ENCODE measurements at places on chromosomes 16 and 17.

GRCh38 chr16:55643161-55643970 lies 12.4 kb upstream of the SLC6A2 start:
- no peak for DNase-seq

DNA sequence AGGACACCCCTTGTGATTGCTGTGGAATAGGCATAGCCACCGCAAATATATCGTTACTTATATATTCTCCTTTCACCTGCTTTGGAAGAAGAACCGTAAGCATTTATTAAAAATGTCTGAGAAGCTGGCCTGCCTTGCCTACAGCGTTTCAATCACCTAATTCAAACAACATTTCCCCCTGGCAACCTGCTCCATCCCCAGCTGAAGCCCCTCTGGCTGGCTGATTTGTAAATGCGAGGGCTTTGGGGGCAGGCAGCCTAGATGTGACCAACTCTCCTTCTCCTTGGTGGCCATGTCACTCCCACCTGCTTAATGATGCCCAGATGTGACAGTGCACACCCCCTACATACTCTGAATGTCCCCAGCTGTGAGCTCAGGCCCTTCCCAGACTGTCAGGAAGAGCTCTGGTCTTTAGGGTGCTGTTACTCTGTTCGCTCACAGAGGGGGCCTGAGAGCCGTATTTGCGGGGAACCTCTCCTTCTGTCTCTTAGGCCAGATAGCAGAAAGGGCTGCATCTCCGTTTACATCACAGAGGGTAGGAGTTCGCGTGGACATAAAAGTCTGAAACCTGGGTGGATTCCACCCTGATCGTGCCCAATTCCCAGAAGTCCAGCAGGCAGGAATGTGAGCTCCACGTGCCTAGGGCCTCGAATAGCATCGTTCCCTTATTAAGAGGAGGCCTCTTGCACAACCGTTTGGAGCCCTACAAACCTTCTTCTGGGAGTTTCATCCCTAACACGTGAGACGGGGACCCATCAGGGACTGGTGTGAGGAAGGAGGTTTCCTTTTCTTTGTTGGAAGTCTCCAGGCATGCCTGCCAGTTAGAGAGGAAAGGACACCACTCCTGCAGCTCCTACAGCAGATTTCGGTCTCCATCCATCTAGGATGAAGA lies 2.4 kb upstream of the SDK2 start:
- DNase-seq = no peak

GRCh38 chr16:79001156-79001967 lies 599.2 kb downstream of the MAF start:
- no peak for DNase-seq

DNA sequence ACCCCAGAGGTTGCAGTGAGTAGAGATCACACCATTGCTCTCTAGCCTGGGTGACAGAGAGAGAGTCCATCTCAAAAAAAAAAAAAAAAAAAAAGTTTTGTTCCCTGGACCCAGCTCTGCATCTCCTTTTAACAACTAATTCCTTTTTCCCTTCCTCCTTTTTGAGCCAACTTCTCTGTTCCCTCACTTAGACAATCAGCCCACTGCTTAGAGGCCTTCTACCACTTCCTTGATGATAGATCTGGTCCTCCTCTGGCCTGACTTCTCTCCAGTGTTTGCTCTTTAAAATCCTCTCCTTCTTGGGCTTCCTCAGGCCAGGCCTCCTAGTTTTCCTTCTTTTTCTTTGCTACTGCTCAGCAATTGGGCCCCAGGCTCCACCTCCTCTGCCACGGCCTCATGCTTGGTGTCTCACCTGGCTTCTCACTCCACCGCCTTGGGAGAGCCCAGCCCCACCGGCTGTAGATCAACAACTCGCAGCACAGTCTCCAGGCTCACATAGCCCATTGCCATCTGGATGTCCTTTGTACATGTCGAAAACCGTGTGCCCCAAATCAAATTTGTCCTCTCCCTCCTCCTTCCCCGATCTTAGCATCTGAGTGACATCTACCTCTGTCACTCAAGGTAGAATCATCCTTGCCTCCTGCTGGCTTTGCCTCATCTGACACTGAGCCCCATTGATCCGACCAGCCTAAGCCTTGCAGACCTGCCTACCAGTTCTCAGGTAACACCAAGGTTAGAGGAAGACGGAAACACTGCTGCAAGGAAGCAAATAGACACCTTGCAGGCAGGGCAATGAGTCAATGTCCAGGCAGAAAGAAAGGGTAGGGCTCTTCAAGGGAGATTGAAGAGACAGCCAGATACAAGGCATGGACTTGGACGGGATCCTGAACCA lies 17.4 kb downstream of the ARHGAP27 start:
- no peak for DNase-seq

DNA sequence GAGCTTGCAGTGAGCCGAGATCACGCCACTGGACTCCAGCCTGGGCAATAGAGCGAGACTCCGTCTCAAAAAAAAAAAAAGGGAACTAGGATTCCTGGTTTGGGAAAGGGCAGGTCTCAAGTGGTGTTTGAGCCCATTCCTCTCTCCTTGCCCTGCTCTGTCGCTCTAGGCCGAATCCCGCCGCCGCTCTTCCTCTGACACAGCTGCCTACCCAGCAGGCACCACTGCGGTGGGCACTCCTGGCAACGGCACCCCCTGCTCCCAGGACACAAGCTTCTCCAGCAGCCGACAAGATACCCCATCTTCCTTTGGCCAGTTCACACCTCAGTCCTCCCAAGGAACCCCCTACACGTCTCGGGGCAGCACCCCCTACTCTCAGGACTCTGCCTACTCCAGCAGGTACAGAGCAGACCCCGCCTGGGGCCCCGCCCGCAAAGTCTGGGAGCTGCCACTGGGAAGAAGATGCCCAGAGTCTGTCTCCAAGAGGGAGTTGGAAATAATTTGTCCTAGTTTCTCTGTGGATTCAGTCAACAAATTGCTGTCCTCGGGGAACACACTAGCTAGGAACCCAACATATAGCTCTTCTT lies 6.5 kb downstream of the SETD1A start:
- no peak for DNase-seq

DNA sequence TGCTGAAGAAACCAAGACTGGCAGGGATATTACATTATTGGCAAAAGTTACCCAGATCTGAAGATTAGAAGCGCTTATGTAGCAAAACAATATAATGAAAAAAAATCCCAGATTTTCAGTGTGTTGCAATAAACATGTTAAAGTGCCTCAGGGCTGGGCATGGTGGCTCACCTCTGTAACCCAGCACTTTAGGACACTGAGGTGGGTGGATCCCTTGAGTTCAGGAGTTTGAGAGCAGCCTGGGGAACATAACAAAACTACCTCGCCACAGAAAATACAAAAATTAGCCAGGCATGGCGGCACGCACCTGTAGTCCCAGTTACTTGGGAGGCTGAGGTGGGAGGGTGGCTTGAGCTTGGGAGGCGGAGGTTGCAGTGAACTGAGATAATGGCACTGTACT lies 6.8 kb downstream of the ZNF207 start:
- no peak for DNase-seq

DNA sequence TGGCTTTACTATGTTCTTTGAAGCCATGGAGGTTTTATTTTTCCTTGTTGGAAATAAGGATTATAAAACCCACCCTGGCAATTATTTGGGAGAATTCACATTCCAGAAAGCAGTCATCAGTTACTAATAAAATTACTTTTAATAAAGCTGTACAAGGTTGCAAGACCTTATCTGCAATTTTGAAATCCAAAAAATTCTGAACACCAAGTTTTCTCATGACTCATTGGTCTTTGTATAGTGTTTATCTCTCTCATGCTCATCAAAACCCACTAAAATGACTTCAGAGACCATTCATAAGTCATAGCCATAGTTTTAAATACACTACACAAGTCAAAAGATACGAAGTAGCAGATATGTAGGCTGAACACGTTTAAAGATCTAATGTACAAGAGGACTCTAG lies 6.0 kb upstream of the KRT38 start:
- DNase-seq = peak; percentile 71

DNA sequence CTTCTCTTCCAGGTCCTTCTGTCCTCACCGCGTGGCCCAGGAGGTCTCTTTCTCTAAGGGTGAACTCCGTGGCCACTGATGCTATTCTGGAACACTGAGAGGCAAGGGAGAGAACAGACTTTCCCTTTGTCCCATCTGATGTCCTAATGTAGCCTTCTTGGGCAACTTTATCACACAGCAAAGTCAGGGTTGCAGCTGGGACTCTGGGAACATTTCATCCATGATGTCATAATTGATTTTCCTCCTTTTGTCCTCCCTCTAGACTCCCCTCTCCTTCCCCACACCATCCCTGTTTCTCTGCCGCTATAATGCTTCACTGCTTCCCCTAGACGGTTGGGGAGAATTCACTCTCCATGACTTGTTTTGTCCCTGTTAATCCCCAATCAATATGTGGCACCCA lies 201.0 kb downstream of the SHISA9 start:
- no peak for DNase-seq

GRCh38 chr17:66449418-66449977 lies 147.1 kb downstream of the PRKCA start:
- no peak for DNase-seq

DNA sequence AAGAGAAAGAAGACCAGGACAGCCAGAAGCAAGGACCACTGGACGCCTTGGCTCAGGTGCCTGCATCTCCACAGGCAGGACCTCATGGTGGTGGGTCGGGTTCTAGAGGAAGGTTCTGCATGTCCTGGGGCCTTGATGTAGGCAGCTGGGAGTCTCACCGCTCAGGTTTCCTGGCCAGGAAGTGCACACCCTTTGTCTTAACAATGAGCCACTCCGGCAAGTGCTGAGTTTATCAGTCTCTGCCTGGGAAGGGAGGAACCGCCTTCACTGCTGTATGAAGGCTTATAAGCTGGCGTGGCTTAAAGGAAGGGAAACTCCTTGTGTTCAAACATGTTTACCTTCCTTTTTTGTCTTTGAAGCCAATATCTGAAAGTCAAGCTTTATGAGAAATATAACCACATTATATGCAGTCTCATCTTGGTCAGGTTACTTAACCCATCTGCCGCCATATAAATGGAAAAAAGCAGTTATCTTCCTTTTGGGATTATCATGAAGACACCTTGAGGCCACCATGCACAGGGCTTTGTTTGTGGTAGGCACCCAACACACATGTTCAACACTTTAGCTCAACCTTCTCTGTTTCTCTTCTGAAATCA lies at the start of gene ST6GALNAC1:
ST6GALNAC1 (minus strand) TSS at position 205 of the 596 bp plus-strand sequence; CDS start at position 86, 119 bp downstream.
- no peak for DNase-seq

DNA sequence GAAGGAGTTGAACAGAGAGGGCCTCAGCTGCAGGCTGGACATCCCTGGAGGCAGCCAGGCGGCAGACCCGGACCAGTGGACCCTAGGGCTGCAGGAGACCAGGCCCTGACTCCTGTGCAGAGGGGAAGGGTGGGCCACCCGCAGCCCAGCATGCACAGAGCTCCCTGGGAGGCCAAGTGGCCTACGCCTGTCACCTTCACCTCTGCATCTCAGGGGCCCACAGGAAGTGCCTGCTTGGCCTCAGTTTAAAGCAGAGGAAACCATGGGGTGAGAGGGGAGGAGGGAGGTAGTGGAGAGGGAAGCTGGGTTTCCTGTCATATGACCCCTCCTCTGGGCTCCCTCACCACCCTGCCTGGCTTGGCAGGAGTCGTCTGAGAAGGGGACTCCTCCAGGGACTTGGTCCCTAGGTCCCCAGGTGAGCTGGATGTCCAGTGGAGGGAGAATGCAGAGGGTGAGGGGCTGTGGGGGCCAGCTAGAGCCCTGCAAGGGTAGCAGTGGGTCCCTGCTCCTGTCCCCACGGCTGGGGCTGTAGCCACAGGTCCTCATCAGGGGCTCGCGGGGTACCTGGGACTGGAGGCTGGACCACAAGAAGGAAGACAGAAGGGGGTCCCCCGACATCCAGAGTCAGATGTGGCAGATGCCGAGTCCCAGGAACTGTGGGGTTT lies at the start of gene TMC8:
TMC8 (plus strand) TSS at position 335 of the 665 bp plus-strand sequence. CDS start 818 bp downstream, outside the sequence.
- no peak for DNase-seq

GRCh38 chr17:47660064-47660492 lies 10.4 kb downstream of the KPNB1 start:
- DNase-seq = no peak

- peak; percentile 72 for DNase-seq
Measured at GRCh38 chr17:75319904-75320691, 30.9 kb upstream of the SLC25A19 start.

GRCh38 chr16:1050516-1050915 lies 22.0 kb upstream of the SSTR5 start:
- DNase-seq = no peak
